ENCODE measurements at places on chromosomes 5 and 9. TPM values are rescaled to one million over a fixed set of nuclear protein-coding genes. Genes with fewer than 3 reads are reported as not detected.

Gene PTPN3
- 0.59 TPM for total RNA-seq

Gene GALNT12
- total RNA-seq = 1.5 TPM

Gene SLC25A2
- total RNA-seq = 2.6 TPM

DNA sequence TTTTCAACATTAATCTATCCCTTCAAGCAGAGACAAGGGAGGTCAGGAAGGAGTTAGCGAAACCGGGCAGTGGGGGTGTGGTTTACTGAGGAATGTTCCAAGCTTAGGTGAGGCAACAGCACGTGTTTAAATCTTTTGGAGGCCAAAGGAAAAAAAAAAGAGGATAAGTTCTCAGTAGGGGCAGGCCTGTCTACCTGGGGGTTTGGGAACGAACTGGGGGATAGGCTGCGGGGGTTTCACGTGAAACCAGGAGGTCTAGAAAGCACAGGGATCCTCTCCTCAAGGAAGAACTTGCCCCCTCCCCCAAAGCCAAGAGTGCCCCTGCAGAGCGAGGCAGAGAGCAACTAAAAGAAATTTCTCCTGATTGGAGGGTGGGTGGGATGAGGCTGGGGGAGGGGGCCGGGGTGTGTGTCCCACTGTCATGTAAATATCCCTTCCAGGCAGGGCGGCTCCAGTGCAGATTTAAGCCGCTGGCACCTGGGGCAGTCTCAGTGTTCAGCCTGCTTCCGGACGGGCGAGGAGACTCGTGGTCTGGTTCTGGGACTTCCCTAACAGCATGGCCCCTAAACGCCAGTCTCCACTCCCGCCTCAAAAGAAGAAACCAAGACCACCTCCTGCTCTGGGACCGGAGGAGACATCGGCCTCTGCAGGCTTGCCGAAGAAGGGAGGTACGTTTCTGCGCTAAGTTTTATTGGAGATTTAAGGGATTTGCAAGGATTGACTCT, 5.5 kb upstream of the SET start:
- no peaks in the 10 kb centered on the region for H3K36me3 ChIP-seq
- peak overlapping the region; percentile 73 for H3K27ac ChIP-seq
- DNase-seq = peak; percentile 92
- H3K4me3 ChIP-seq = peak overlapping the region; percentile 97
- peaks cover 44% of the 10 kb centered on the region for H3K4me1 ChIP-seq

GRCh38 chr5:180100621-180101450, 29.3 kb upstream of the RNF130 start:
- peak; percentile 59 for DNase-seq
- H3K36me3 ChIP-seq = no peaks in the 10 kb centered on the region
- H3K27ac ChIP-seq = no peak overlapping the region
- H3K27me3 ChIP-seq = no peaks in the 10 kb centered on the region
- no peaks in the 10 kb centered on the region for H3K4me1 ChIP-seq

DNA sequence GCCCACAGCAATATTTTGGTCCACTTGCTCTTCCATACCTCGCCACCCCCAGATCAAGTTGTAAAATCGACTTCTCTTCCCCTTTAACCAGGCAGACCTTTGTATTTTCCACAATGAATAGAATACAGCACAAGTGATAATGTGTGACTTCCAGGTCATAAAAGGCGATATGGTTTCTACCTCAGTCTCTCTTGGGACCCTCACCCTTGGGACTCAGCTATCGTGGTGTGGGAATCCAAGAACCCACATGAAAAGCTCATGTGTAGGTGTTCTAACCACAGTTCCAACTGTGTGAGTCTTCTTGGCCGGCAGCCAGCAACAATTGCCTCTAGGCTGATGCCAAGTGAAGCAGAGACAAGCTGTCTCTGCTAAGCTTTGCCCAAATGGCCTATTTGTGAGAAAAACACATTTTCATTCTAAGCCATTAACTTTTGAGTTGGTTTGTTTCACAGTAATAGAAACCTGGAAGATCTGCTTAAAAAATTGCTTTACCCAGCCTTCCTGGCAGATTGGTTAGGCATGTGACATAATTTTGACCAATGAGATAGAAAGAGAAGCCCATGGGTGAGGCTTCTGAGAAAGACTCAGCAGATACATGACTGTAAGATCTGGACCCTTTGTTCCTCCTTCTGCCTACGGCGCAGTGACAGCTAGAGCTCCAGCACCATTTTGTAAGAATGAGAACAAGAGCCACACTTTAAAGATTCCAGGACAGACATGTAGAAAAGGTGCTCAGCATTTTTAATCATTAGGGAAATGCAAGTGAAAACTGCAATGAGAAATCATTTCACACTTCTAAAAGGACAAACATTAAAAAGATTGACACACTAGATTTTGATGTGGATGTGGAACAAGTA, 18.3 kb upstream of the MLLT3 start:
- peak; percentile 91 for DNase-seq
- no peaks in the 10 kb centered on the region for H3K4me1 ChIP-seq
- no peak overlapping the region for H3K4me3 ChIP-seq

- H3K4me1 ChIP-seq = no peaks in the 10 kb centered on the region
- DNase-seq = no peak
- no peak overlapping the region for H3K4me3 ChIP-seq
- no peak overlapping the region for H3K27ac ChIP-seq
- H3K27me3 ChIP-seq = no peaks in the 10 kb centered on the region
- no peaks in the 10 kb centered on the region for H3K36me3 ChIP-seq
These were observed 1429.1 kb downstream of the MAT2B start for GRCh38 chr5:164934561-164934960.

DNA sequence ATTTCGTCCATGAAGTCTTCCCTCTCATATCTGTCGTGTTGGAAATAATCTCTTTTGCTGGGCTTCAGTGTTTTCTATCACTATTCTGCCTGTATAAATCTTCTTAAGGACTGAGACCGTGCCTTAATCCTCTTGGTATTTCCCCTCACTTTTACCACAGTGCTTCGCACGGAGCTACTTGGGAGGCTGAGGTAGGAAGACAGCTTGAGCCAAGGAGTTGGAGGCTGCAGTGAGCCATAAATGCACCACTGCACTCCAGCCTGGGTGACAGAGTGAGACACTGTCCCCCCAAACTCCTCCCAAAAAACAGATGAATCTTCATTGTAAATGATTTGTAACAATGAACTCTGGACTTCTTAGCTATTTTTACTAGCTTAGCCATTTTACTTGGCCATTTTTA, 57.8 kb downstream of the PHAX start:
- H3K4me1 ChIP-seq = no peaks in the 10 kb centered on the region
- H3K4me3 ChIP-seq = no peak overlapping the region
- DNase-seq = no peak
- no peaks in the 10 kb centered on the region for H3K36me3 ChIP-seq

DNA sequence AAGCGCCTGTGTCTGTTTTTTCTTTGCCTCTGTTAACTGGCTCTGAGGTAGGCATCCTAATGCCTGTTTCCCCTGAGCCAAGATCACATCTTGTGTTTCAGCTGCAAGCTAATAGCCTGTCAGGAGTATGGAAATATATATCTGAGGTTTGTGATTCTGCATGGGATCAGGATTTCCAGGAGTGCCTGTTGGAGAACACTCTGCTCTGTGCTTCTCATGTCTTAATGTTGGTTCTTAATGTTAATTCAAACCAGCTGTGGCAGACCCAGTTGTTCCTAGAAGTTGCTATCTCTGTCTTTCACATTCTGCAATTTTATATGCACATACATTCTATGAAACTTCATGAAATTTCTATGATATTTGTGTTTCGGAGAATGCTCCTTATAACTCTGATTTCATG, 72.1 kb downstream of the PGM5 start:
- H3K36me3 ChIP-seq = no peaks in the 10 kb centered on the region

GRCh38 chr9:103837940-103838339, 256.2 kb upstream of the SMC2 start:
- no peaks in the 10 kb centered on the region for H3K4me1 ChIP-seq
- no peak overlapping the region for H3K4me3 ChIP-seq
- no peaks in the 10 kb centered on the region for H3K27me3 ChIP-seq
- no peaks in the 10 kb centered on the region for H3K36me3 ChIP-seq
- H3K27ac ChIP-seq = no peak overlapping the region

DNA sequence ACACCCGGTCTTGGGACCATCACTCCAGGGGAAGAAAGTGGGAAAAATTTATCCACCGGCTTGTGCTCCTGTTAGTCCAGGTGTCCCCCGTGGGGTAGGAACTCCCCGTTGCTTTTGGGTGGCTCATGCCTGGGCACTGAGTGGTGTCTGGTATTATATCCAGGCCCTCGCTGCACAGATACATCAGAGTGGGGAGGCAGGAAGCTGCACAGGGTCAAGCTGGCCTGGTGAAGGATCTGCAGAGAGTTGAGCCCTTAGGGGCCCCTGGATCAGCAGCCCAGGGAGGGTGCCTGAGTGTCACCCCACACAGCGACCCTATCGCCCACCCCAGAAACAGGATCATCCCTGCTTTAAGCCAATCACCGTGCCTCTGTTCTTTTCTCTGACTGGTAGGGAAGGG, 24.4 kb upstream of the COL5A1 start:
- no peak overlapping the region for H3K4me3 ChIP-seq
- no peaks in the 10 kb centered on the region for H3K27me3 ChIP-seq
- no peaks in the 10 kb centered on the region for H3K4me1 ChIP-seq
- peak; percentile 21 for DNase-seq
- no peak overlapping the region for H3K27ac ChIP-seq
- no peaks in the 10 kb centered on the region for H3K36me3 ChIP-seq

DNA sequence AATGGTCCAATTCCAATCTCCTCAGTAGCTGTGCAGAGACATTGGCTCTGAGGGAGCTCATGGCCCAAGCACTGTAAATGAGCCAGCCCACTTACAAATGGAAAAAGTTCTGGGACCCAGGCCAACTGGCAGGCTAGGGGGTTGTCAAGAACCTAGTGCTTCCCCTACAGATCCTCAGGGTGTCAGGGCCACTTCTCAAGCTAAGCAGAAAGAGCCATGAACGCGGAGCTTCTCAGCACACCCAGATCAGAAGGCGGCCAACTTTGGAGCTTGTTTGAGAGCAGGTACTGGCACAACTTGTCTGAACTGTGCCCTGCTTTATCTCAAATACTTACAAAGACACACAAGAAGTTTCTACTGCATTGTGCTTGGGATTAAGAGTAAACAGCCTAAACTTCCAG, 17.5 kb downstream of the TLE1 start:
- peaks cover 62% of the 10 kb centered on the region for H3K36me3 ChIP-seq
- H3K27ac ChIP-seq = no peak overlapping the region
- H3K4me3 ChIP-seq = no peak overlapping the region
- no peaks in the 10 kb centered on the region for H3K27me3 ChIP-seq
- peaks cover 92% of the 10 kb centered on the region for H3K4me1 ChIP-seq

DNA sequence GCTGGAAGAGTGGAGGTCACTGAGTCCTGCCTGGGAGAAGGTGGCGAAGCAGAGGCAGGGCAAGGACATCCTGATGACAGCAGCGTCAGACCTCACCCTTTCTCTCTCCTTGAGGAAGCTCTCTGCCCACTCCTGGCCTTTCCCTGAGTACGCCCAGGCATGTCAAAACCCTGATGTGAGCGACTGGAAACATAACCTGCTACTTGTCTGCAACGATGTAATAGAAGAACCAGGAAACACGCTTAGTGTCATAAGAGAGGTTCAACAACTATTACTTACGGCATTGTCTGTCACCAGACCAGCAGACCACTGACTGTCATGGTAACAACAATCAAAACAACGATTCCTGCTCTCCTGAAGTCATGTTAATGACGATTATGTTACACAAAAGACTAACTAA, 152.4 kb downstream of the ACTL7B start:
- no peaks in the 10 kb centered on the region for H3K4me1 ChIP-seq
- no peak for DNase-seq
- H3K27me3 ChIP-seq = no peaks in the 10 kb centered on the region
- H3K4me3 ChIP-seq = no peak overlapping the region
- no peak overlapping the region for H3K27ac ChIP-seq
